ENCODE measurements at places on chromosomes 7 and 10. TPM values are rescaled to one million over a fixed set of nuclear protein-coding genes. Genes with fewer than 3 reads are reported as not detected.

DNA sequence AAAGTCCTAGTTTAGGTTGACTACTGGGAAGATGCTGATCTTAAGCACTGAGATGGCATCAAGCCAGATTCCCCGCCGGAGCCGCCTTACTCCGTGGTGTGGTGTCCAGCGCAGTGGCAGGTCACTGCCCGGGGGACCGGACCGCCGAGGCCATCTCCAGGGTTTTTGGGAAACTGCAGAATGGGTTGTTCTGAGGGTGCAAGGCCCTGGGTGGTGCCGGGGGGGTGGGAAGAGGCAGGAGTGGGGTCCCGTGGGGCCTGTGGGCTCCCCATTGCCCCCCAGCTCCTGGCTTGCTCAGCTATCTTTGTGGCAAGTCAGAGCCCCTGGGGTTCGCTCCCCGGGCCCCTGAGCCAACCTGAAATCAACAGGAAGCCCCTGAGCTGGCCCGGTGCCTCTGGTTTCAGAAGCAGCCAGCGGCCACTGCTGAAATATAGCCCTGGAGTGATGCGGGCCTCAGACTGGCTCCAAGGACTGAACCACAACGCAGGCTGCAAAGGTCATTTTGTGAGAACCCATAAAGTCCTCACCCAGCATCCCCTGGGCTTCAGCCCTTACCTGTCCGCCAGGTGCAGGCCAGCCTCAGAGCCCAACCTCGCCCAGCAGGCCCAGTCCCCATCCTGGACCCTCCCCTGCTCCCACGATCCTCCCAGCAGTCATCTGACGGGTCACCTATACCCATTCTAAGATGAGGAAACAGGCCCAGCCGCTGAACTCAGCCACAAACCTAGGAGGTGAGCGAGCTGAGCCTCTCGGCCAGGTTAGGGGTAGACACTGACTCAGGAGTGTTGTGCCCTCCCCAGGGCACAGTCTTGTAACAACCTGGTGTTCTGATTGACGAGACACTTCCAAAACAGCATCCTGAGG is 102.7 kb downstream of the PDGFA start:
- DNase-seq: no peak

DNA sequence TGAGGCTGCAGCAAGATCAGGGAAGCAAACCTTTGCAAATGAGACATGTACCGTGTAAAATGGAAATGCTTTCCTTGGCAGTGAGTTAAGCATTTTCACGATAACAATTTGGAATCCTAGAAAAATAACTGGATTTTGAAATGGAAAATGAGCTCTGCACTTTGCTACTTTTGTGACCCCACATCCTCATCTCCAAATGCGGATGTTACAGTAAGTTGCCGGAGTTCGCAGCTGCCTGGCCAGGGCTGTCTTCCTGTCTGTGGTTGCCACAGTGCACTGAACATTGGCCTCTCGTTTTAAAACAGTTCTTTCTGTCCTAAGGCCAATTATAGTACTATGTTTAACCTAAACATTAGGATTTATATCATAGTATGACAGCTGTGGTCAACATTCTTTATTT is 136.2 kb upstream of the FZD8 start:
- DNase-seq: peak; percentile 43

GRCh38 chr7:10469476-10469875 is 504.2 kb upstream of the PHF14 start:
- no peak for DNase-seq

- no peak for DNase-seq
These were observed 191.3 kb downstream of the MYOF start for GRCh38 chr10:93290661-93291354.

- DNase-seq: no peak
These were observed 482.4 kb upstream of the SEMA3D start for GRCh38 chr7:85669225-85669624.

- no peak for DNase-seq
These were observed 25.9 kb upstream of the TTYH3 start for GRCh38 chr7:2605608-2606538.

- no peak for DNase-seq
These were observed 390.3 kb downstream of the KCNMA1 start for GRCh38 chr10:77247031-77247990.

GRCh38 chr10:63123727-63124362 is 9.3 kb upstream of the NRBF2 start:
- no peak for DNase-seq

DNA sequence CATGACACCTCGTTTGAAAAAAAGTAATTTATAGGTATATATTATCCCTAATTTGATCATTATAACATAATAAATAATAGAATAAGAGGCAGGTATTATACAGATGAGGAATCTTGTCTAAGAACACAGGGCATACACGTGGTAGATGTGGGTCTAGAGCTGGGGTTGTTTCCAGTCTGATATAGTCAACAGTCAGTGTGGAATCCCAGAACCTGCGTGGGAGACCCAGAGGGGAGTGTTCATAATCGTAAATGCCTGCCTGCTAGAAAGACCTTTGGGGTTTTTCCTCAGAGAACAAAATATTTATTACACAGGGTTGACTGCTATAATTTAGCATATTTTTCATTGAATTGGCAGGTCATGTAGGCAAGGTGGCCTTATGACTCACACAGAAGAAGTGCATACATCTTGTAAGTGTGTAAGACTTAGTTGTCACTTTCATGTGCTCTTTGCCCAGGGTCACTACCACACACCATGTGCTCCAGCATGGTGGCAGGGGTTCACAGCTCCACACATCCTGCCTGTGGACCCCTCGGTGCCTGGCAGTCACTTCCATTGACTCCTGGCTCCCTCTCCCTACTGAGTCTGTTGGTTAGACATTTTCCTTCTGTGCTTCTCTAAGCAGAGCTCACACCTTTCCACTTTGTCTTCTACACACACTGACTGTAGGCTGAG is 94.9 kb upstream of the IKZF1 start:
- no peak for DNase-seq

GRCh38 chr7:121873289-121874194 is 581 bp downstream of the PTPRZ1 start:
- DNase-seq: peak; percentile 8

GRCh38 chr10:15719899-15720634 is at the start of gene ITGA8:
TSS of gene ITGA8 (minus strand) at chr10:15719922. CDS start at chr10:15719771, 151 bp downstream.
- peak; percentile 52 for DNase-seq

DNA sequence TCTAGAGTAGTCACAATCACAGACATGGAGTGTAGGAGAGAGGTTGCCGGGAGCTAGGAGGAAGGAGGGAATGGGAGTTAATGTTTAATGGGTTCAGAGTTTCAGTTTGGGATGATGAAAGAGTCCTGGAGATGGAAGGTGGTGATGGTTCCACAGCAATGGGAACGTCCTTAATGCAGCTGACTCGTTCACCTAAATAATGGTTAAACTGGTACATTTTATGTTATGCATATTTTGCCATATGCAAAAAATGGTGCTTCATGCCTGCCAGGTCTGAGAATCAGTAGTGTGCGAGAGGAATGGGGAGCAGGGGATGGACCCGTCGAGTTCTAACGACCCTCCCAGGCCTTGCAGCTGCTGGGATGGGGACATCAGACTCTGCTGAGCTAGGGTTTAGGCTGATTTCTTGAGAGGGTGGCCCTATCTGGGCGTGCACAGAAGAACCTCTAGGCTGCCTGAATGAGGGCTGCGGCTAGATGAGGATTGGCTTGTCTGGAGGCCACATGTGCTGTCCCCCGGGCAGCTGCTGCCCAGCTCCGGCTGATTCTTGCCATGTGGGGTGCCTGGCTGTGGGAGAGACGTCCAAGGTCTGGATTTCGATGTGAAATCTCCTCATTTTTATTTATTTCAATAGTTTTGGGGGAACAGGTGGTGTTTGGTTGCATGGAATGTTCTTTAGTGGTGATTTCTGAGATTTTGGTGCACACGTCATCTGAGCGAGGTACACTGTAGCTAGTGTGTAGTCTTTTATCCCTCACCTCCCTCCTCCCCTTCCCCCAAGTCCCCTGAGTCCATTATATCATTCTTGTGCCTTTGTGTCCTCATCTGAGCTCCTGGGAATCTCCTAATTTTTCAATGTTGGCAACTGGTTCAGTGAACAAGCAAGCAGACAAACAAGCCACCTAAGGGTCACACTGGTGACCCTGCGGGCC is 116.0 kb downstream of the GRK5 start:
- DNase-seq: no peak

- no peak for DNase-seq
These were observed 411.6 kb downstream of the NEBL start for GRCh38 chr10:20485554-20485953.

- no peak for DNase-seq
These were observed 106.4 kb downstream of the CH25H start for GRCh38 chr10:89100680-89101079.

DNA sequence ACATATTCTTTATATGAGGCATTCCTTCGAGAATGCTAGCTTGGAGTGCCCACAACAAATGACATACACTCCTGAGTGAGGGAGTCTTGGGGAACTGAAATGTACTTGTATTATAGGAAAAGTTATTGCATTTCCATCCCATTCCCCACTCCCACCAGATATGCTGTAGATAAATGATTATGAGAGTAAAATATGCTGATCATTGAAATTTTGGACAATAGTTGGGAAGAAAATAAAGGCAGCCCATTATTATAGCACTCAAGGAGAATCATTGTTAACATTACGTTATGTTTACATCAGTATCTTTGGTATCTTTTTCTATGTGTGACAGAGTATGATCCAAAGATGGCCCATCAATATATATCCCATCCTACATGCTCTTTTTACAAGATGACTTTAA is 194.4 kb downstream of the GATA3 start:
- no peak for DNase-seq

GRCh38 chr7:134855442-134855841 is 76.0 kb downstream of the CALD1 start:
- DNase-seq: no peak

GRCh38 chr7:142616842-142617241 is 132.4 kb upstream of the PRSS1 start:
- DNase-seq: no peak

DNA sequence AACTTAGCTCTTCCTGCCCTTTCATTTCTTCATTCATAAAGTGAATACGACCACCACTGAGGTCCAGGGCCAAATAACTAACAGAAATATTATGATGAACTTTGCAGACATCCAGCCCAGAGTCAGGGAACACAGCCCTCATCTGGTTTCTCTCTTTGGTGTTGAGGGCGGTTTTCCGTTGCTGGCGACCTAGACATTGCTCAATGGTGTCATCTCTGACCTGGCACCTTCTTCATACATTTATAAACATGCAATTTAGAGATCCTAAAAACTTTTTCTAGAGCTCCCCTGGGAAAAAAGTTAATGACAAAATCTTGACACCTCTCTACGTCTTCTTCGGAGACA is 324 bp upstream of the TET1 start:
- peak; percentile 58 for DNase-seq

DNA sequence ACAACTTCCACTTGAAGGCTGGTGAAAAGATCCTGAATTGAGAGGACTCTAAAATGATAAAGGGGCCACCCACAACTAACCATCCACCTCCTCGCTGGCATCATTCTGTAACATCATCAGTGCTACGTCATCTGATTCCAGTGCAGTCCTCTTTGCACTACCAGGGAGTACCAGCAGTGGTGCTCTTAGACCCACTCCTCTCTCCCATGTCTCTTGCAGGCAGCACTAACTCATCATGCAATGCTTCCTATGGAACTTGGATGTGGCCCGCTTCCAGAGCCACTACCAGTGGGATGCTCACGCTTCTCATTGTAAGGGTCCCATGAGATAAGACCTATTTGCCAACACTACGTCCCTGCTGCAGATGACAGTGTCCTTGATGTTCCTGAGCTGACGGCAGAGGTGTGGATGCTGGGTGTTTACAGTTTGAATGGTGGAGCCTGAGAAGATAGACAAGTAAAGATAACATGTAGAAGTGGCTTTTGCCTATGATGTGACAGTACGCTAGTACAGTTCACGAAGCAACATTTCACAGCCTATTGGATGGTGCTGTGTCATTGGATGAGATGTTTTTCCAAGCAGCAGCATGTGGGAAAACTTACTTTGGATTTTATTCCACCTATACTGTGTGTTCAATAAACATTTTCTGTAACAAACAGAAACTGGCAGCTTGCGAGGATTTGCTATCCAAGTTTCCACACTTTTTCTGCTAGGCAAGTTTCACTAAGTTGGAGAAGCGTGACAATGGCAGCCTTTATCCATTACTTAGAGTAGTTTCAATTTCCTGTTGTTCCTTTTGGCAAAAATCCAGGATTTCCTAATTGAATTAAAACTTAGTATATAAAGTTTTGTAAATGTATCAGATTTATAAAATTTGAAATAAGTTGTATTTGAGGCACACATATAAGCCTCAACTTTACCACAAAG is 35.8 kb upstream of the COBL start:
- DNase-seq: no peak

GRCh38 chr7:111527545-111527944 is 34.7 kb downstream of the IMMP2L start:
- no peak for DNase-seq

- no peak for DNase-seq
These were observed 742.0 kb upstream of the IGFBP3 start for GRCh38 chr7:46663025-46663424.

DNA sequence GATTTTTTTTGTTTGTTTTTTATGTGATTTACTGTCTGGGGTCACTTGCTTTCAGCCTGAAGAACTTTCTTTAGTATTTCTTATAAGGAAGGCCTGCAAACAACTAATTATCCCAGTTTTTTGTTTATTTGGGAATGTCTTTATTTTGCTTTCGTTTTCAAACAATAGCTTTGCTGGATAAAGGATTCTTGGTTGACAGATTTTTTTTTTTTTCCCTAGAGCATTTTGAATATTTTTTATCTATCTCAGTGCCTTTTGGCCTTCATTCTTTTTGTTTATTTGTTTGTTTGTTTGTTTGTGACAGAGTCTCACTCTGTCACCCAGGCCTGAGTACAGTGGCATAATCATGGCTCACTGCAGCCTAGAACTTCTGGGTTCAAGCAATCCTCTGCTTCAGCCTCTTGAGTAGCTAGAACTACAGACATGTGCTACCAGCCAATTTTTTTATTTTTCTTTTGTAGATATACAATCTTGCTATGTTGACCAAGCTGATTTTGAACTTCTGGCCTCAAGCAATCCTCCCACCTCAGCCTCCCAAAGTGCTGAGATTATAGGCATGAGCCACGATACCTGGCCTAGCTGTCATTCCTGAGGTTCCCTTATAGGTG is 46.3 kb upstream of the FZD9 start:
- DNase-seq: no peak

- DNase-seq: no peak
These were observed 324 bp downstream of the TWNK start for GRCh38 chr10:100987685-100988049.

- DNase-seq: no peak
These were observed 18.6 kb downstream of the PFKP start for GRCh38 chr10:3085785-3086567.

- no peak for DNase-seq
These were observed 16.9 kb downstream of the SNX10 start for GRCh38 chr7:26308551-26308950.

- DNase-seq: no peak
These were observed 58.8 kb upstream of the LANCL2 start for GRCh38 chr7:55306331-55306730.

The SH3PXD2A gene
- 81.1 TPM for polyA plus RNA-seq

The CHST3 gene
- polyA plus RNA-seq: 16.2 TPM

The CLCN1 gene
- 2.5 TPM for polyA plus RNA-seq

The ODAD2 gene
- 0.84 TPM for polyA plus RNA-seq

The LBX1 gene
- polyA plus RNA-seq: 12.4 TPM

The GALNT17 gene
- polyA plus RNA-seq: 30.1 TPM
